ENCODE measurements at places on chromosomes 1 and 21. TPM values are rescaled to one million over a fixed set of nuclear protein-coding genes. Genes with fewer than 3 reads are reported as not detected.

Gene FAM167B
- 1.9 TPM for total RNA-seq

- no peak for DNase-seq
- no peak overlapping the region for H3K4me3 ChIP-seq
- H3K27ac ChIP-seq, result no peak overlapping the region
- H3K36me3 ChIP-seq, result no peaks in the 10 kb centered on the region
- no peaks in the 10 kb centered on the region for H3K4me1 ChIP-seq
These were observed 25.0 kb upstream of the AGBL4 start for GRCh38 chr1:50048791-50049190.

Gene NBPF6
- not detected for total RNA-seq

Gene RNF186
- total RNA-seq, result not detected

GRCh38 chr1:78426408-78426807, 64.4 kb upstream of the PTGFR start:
- H3K27ac ChIP-seq, result no peak overlapping the region
- H3K36me3 ChIP-seq, result no peaks in the 10 kb centered on the region
- no peak for DNase-seq
- no peaks in the 10 kb centered on the region for H3K4me1 ChIP-seq
- no peak overlapping the region for H3K4me3 ChIP-seq

DNA sequence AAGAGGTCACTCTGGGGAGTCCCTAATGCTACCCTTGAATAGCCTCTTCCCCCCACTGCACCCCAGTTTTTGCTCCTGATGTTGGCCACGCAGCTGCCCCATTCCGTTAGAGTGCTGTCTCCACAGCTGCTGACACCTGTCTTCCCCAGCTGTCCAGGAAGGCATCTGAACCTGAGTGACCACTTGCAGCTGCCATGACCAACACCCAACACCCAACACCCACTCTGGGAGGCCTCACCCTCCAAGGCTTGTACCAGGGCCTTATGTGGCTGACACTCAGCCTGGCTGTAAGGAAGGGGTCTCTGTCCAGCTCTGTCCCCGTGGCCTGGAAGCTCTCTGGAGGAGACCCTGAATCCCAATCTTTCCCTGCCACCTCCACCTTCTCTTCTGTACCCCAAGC, 26.7 kb upstream of the LDLRAP1 start:
- no peak for DNase-seq
- no peak overlapping the region for H3K4me3 ChIP-seq
- H3K27me3 ChIP-seq, result no peaks in the 10 kb centered on the region
- H3K4me1 ChIP-seq, result peaks cover 4% of the 10 kb centered on the region
- H3K27ac ChIP-seq, result no peak overlapping the region

DNA sequence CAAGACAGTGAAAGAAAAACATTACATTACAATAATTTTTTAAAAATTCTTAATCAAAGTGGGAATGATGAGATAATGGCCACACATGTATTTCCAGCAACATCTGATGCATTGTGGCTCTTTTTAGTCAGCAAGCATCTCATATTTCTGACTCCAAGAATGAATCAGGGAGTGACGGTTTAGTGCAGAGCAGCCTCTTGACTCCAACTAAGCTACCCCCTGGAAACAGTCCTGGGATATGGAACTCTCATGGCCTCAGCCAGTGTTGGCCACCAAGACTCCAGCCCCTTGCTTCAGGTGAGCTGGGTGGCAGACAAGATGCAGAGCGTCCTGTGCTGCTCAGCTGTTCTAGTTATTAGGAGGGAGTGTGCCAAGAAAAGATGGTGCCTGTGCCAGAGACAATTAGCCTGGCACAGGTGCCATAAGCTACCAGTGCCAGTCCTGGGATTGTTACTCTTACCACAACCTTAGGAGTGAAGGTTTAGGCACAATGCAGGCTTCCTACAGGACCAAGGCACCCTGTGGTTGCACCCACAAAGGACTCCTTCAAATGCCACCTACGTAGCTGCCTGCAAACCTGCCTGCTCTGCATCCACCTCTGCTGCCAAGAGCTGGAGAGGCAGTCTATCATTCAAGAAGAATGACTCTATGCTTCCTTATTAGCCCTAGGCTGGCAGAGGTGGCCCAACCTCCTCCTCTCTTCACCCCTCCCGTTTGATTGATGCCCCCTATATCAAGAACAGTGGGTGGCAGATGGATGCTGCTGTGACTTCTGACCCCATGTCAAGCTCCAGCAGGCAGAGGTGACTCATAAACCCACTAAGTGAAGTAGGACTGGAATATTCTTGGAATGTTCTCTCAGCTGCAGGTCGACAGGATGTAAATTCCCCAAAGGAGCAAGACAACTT, 6.0 kb upstream of the SEC16B start:
- H3K4me3 ChIP-seq, result no peak overlapping the region
- DNase-seq, result no peak
- H3K4me1 ChIP-seq, result no peaks in the 10 kb centered on the region
- H3K27me3 ChIP-seq, result no peaks in the 10 kb centered on the region
- no peaks in the 10 kb centered on the region for H3K36me3 ChIP-seq

DNA sequence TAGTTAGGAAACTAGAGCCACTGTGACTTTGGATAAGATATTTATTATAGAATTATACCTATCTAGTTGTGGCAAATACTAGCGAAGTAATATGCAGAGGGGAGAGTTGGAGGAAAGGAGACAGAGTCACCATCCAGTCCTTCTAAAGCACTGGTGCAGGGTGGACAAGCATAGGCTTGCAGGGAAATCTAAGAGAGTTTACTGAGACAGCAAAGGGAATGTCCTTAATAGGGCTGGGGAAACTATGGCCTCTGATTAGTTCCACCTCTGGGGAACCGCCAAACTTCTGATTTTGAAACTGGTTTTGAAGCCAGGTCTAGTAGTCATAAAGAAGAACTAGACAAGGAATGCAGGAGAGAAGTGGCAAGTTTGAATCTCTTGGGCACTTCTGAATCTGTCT, 407.9 kb downstream of the VAV3 start:
- peaks cover 4% of the 10 kb centered on the region for H3K4me1 ChIP-seq
- no peak overlapping the region for H3K4me3 ChIP-seq
- no peak for DNase-seq
- H3K36me3 ChIP-seq, result no peaks in the 10 kb centered on the region

- H3K27ac ChIP-seq, result no peak overlapping the region
- no peak for DNase-seq
- no peak overlapping the region for H3K4me3 ChIP-seq
- peaks cover 2% of the 10 kb centered on the region for H3K36me3 ChIP-seq
These were observed 258.5 kb downstream of the OMA1 start for GRCh38 chr1:58287894-58288623.

Gene LRRC42
- total RNA-seq, result 40.3 TPM

DNA sequence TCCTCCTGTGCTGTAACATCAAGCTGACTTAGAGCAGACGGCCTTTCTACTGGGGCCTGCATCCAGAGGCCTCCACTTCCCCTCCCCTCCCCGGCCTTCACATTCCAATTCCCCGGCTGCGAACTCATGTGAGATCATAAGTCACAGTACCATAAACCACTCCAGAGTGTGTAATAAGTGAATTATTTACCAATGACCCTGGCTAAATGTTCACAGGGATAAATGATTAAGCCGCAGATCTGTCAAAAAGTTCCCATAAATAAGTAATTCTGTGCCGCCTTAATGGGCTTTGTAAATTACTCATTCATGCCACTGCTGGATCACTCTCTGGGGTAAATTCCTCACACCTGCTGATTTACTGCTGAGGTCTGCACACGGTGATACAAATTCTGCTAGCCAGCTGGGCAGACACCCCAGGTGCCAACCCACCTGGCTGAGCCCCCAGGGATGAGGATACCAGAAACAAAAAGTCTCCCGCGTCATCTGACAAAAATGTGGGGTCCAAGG, 27.4 kb upstream of the KIRREL1 start:
- no peaks in the 10 kb centered on the region for H3K36me3 ChIP-seq
- H3K27ac ChIP-seq, result no peak overlapping the region

Gene KCNK2
- not detected for total RNA-seq

- DNase-seq, result no peak
- H3K27ac ChIP-seq, result no peak overlapping the region
- no peaks in the 10 kb centered on the region for H3K27me3 ChIP-seq
- no peak overlapping the region for H3K4me3 ChIP-seq
- no peaks in the 10 kb centered on the region for H3K4me1 ChIP-seq
- no peaks in the 10 kb centered on the region for H3K36me3 ChIP-seq
These were observed 6.1 kb upstream of the LDLRAP1 start for GRCh38 chr1:25537153-25537831.

GRCh38 chr1:43348809-43349593, 9.8 kb upstream of the CDC20 start:
- no peaks in the 10 kb centered on the region for H3K27me3 ChIP-seq
- peak; percentile 50 for DNase-seq
- H3K27ac ChIP-seq, result peak overlapping the region; percentile 1
- no peaks in the 10 kb centered on the region for H3K36me3 ChIP-seq

All from activated T-cell treated with anti-CD3 and anti-CD28 coated beads, Interleukin-2, amount 50 U/mL, for 72 hours (primary cell).